ENCODE measurements at places on chromosomes 13 and 19.

GRCh38 chr13:30222254-30222653 lies 85.1 kb downstream of the KATNAL1 start:
- no peak for DNase-seq

DNA sequence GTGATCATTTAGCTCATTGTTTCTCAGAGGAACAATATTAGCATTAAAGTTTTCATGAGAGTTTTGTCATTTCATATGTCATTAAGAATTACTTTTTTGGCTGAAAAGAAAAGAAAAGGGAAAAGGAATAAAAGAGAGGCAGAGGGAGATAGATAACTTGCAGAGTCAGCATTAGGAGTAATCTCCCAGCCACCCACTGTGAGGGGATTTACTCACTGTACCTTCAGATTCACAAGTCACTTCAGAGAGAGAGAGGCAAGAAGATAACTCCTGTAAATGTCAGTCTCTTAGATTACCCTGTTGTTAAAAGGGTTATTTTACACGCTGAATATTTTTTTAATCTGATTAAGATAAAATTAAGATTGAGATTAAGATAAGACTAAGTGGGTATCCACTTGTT lies 125.2 kb downstream of the POU4F1 start:
- no peak for DNase-seq

DNA sequence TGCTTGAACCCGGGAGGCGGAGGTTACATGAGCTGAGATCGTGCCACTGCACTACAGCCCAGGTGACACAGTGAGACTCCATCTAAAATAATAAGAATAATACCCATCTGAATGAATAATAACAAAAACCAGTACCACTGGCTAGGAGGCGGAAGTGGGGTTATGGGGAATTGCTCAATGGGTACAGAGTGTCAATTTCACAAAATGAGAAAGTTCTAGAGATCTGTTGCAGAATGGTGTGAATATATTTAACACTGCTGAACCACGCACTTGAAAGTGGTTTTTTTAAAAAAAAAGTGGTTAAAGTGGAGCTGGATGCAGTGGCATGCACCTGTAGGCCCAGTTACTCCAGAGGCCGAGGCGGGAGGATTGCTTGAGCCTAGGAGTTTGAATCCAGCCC lies 18.5 kb downstream of the KLF2 start:
- DNase-seq, result no peak

- no peak for DNase-seq
These were observed 3.8 kb downstream of the CDX2 start for GRCh38 chr13:27965343-27965739.
